Activated CD4-positive, alpha-beta T cell treated with anti-CD3 and anti-CD28 coated beads, Interleukin-2, amount 50 U/mL, for 4 hours (primary cell): ENCODE measurements at places on chromosomes 4 and X.

- DNase-seq, result no peak
Measured at GRCh38 chr4:36256398-36256891, 12.1 kb upstream of the ARAP2 start.

DNA sequence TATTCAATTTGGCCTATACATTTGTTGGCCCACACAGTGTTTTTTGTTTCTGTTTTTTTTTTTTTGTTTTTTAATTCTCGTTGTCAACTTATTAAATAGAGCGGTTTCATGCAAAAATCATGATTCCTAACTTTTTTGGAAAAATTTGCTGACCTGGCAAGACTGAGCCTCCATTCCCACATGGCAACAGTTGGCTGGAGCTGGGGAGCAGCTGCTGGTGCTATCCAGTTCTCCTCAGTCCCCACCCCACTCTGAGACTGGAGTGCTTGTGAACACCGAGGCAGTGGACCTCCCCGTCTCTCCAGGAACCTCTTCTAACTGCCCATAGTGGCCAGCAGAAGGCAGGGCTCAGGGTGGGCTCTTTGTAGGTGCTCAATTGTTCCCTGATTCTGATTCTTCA, 95.7 kb upstream of the OTUD4 start:
- no peak for DNase-seq

DNA sequence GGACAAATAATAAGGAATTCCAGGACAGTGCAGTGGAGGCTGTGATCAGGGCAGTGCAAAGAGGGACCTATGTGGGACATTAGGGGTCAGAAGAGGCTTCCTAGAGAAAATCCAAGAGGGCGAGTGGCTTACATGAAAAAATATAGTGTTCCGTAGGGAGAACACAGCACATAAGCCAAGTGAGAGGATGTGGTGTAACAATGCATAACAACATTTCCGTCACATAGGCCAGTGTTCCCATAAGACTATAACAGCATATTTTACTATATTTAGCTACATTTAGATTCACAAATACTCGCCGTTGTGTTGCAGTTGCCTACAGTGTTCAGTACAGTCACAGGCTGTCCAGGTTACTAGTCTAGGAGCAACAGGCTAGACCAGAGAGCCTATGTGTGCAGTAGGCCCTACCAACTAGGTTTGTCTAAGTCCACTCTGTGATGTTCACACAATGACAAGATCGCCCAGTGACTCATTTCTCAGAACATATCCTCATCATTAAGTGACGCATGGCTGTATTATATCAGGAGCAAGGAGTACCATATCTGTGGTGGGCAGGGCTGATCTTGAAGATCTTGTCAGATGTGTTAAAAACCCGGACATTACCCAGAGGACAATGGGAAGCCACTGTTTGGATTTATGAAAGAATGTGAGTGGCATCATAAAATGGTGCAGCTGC, 74.0 kb upstream of the TBL1X start:
- DNase-seq, result no peak

DNA sequence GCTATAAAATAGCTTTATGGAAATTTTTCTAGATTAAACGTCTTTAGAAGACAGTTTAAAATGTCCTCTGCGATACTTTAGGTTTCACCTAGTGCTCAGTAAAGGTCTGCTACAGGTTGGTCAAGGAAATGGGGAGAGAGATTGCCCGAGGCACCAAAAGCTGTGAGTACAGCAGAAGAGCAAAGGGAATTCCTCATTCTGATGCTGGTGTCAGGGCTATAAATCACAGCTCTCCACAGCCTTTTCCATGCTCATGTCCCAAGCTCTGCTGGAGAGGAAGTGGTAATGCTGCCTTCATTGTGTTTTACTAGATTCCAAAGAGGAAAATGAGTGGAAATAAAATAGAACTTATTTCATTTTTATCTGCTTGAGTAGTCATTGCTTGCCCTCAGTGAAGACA, 2060.4 kb downstream of the ARAP2 start:
- DNase-seq, result no peak

DNA sequence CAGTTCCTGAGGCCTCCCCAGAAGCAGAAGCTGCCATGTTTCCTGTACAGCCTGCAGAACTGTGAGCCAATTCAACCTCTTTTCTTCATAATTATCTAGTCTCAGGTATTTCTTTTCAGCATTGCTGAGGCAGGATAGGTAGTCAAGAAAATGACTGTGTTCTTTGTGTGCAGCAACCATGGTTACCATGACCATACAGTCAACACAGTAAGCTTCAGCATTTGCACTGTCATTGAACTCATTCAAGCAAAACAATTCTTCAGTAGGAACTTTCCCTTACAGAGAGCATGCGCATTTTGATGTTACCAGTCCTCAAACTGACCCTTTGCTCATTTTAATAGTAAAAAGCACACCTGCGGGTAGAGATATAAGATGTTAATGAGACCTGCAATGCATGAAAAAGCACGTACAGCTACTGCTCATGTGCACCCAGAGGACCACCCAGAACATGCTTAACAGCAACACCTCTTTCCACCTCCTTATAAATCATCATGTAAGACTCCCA, 180.8 kb downstream of the PRKX start:
- DNase-seq, result no peak
